ENCODE measurements at places on chromosomes 7 and 10.

GRCh38 chr10:43573250-43574000 is 991 bp downstream of the ZNF239 start:
- no peak for DNase-seq

DNA sequence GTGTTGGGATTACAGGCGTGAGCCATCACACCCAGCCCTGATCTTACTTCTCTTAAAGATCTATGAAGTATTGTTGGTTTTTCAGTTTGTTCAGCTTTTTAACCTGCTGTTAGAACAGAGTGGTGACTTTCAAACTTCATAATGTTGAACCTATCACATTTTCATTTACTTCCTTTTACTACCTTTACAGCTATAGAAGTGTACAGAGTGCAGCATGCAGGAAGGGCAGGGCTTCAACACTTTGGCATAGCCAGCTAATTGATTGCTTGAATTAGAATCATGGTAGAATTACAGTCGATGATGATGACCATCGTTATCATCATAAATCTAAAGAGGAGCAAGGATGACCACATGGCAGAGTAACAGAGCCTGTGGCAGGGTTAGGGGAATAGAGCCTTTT is 55.5 kb downstream of the AOAH start:
- DNase-seq: no peak

- DNase-seq: no peak
These were observed 411.9 kb upstream of the SHH start for GRCh38 chr7:156223935-156224832.

DNA sequence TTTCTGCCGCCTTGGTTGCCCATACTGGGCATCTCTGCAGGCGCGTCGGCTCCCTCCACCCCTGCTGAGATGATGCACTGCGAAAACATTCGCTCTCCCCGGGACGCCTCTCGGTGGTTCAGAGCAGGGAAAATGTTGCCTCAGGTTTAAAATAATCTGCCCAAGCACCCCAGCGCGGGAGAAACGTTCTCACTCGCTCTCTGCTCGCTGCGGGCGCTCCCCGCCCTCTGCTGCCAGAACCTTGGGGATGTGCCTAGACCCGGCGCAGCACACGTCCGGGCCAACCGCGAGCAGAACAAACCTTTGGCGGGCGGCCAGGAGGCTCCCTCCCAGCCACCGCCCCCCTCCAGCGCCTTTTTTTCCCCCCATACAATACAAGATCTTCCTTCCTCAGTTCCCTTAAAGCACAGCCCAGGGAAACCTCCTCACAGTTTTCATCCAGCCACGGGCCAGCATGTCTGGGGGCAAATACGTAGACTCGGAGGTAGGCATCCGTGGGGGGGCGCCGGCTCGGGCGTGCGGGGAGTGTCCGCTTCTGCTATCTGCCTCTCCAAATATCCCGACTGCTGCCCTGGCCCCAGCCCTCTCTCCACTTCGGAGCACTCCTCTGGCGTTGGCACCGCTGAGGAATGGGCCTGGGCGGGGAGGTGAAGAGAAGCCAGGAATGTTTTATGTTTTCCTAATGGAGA is at the start of gene CAV1:
Gene CAV1 (plus strand): TSS at position 428 of the 689 bp plus-strand sequence. CDS start 27 bp downstream, at position 455.
- DNase-seq: peak; percentile 22

- DNase-seq: no peak
These were observed 15.6 kb upstream of the AQP1 start for GRCh38 chr7:30896036-30896435.

All from suppressor macrophage treated with lipopolysaccharide for 1 hour (primary cell).